Cerebellar nuclear complex (tissue), 1 donor: ENCODE measurements at places on chromosomes 6 and 20.

- no peak for DNase-seq
Observed at GRCh38 chr6:107767637-107768036, 56.5 kb downstream of the SCML4 start.

- no peak for DNase-seq
Observed at GRCh38 chr20:208942-209566, 18.0 kb upstream of the DEFB129 start.

GRCh38 chr6:137362878-137363804, 131.1 kb downstream of the OLIG3 start:
- no peak for DNase-seq

DNA sequence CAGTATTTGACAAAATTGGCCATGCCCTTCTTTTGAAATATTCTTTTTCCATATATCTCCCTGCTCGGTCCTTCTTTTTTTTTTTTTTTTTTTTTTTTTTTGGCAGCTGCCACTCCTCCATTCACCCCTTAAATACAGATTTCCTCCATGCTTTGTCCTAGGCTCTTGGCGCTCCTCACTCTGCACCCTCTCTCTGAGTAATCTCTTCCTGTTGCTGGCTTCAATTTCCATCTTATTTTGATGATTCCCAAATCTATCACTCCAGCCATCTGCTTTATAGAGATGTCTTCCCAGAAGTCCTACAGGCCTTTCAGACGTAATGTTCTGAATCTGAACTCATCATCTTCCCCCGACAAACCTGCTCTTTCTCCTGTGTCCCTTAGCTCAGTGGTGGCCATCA, 12.8 kb upstream of the KLHL32 start:
- DNase-seq = no peak

- DNase-seq = no peak
Observed at GRCh38 chr20:44752099-44752931, 6.7 kb downstream of the KCNK15 start.

DNA sequence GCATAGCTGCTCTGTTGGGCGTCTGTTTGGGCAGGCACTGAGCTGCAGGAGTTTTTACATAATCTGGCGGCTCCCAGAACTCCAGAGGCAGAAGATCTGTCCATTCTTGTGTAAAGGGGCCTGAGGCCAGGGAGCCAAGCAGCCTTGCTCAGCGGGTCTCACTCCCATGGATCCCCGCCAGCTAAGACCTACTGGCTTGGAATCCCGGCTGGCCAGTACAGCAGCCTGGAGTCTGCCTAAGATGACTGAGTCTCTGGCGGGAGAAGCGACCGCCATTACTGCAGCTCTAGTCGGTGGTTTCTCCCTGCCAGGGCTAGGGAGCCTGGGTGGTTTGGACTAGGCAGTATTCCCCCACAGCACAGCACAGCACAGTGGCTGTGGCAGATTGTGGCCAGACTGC, 268.4 kb upstream of the SYNCRIP start:
- no peak for DNase-seq

GRCh38 chr20:25624500-25624939, 706 bp upstream of the NANP start:
- no peak for DNase-seq

DNA sequence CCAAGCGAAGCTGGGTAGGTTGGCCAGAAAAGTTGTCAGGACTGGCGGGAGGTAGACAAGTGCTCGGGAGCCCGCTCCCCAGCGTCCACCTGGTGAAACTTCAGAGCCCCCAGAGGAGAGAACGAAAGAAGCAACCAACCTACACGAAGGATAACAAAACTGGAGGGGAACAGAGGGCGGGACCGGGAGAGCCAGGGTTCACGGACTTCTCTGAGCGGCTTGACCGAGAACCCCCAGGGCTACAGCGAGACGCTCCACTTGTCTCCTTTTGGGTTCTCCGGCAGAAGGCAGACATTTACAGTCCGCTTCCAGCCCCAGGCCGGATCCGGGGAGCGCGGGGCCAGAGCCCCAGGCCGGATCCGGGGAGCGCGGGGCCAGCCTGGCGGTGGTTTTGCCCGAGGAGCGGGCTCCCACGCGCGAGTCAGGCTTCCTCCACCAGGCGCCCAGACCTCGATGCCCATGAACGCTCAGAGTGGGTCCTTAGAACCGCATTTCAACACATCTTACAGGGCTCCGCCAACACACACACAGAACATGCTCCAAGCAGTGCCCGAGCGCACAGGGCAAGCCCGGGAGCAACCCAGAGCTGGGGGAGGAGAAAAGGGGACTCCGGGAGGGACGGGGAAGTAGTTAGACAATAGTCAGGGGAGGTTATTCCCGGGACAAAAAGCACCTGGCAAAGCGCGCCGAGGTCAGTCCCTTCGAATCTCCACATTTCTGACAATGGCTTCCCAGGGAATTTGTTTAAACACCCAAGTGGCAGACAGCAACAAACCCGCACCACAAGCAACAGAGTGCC, 1.1 kb downstream of the PTPRK start:
- no peak for DNase-seq

- DNase-seq = no peak
Observed at GRCh38 chr6:1619673-1620503, 10.2 kb downstream of the FOXC1 start.

DNA sequence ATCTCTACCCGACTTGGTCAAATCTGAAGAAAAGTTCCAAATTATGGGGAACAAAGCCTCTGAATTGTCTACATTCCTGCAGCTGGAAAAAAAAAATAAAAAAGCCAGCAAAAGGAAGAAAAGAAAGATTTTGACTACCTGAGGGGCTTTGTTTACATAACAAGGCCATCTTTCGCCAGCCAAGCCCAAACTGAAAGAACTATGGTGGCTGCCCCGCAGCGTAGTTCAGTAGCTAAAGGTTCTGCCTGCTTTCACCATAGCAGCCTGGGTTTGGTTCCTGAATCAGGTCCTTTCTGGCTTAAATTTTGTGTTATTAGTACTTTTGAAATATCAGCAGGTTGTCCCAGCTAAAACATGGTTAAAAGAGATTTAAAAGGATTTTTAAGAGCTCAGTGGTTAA, 35.4 kb downstream of the ZNF133 start:
- no peak for DNase-seq

GRCh38 chr20:57150559-57150958, 115.9 kb downstream of the BMP7 start:
- DNase-seq = no peak

DNA sequence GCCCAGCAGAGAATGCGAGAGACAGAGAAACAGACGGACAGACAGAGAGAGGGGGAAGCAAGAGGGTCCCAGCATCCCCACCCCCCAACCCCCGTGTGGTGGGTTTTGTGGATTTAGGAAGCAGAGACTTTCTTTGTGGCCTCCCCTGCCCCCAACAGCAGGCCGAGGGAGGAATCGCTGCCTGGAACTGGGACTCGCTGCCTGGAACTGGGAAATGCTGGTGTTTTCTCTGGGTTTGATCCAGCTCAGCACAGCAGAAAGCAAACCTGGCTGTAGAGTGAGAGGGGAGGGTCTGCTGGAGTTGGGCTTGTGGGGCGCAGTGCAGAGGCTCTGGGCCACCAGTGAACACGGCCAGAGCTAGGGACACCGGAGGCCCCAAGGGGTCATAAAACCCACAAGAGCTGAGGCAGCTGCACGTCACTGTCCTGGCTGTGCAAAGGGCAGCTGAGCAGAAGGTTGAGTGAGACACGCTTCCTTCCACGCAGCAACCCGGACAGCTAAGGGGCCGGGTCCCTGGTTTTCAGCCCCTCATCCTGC, 181.8 kb downstream of the TAF4 start:
- no peak for DNase-seq

DNA sequence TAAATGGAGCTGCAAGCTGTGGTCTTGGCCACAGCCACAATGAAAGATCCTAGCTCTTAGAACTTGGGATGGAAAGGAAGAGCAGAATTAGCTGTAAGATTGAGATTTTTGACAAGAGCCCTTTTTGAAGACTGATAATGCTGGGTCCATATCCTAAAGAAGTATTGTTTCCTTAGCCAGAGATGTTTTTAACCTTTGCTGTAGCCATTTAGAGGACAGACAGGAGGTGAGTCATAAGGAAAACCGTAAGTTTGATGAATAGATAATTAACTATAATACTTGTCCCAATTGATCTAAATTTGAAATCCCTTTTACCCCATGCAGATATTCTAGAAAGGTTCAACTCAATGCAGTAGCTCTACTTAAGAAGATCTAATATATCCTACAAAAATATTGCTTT, 213.7 kb downstream of the HTR1B start:
- no peak for DNase-seq

- DNase-seq = no peak
Observed at GRCh38 chr6:35624341-35625070, 64.2 kb downstream of the FKBP5 start.

- DNase-seq = no peak
Observed at GRCh38 chr6:160398674-160399271, 50.6 kb downstream of the SLC22A3 start.

DNA sequence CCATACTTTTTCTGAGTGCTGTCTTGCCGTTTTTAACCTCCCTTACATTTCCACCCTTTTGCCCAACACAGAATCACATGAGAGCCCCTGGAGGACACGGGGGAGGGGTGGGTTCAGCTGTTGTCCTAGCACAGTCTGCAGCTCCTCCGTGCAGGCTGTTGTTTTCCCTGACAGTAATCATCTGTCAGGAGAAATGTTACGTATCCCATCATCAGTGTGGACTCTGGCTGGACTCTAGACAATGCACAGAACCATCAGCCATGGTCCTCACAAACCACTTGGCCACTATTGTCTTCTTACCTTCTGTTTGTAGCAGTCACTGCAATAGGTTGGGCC, 92.1 kb downstream of the RIN2 start:
- no peak for DNase-seq

DNA sequence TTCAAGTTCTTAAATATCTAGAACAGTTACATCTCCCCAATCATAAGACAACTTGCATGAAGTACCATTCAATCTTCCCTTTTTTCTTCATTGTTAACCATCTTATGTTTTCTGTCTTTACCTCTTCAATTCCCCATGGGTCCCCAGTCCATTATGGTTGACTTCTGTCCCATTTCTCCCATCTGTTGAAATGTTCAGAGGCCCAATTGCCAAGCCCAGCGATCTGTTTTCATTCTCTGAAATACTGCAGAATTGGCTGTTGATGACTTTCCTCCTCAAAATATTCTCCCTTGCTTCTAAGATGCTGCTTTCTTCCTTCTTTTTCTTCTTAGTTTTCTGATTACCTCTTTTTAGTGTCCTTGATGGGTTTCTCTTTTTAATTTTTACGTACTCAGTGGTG, 26.0 kb downstream of the DSTN start:
- DNase-seq = peak; percentile 39

DNA sequence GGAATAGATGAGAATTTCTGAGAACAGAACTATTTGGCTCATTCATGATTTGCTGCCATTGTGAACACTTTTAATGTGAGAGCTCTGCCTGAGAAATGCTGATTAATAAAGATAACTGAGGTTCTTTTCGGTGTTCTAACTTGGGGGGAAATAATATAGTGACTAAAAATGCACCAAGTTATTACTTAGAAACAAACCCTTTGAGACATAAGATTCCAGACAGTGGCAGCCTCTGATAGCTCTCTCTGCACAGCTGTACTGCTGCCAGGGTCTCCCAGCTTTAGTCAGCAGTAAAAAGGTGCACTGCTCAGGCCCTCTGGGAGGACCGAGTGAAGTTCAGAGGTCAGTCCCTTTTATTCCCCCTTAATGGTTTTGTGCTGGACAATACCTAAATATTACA, 2.5 kb upstream of the PRDM1 start:
- DNase-seq = no peak

DNA sequence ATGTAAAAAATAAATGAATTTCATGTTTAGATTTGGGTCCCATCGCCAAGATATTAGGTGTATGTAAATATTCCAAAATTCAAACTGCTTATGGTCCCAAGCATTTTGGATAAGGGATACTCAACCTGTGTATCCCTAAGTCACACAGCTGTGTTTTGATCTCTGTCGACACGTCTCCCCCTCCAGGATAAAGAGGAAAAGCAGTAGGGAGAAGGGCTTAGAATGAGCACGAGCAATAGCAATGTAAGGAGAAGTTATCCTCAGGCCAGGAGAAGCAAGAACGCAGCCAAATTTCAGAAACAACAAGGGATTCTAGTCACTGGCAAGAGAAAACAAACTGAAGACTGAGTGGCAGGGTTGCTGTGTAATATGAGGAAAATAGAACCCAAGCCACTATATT, 181.2 kb downstream of the AIG1 start:
- no peak for DNase-seq

GRCh38 chr20:5675103-5676091, 74.8 kb upstream of the SHLD1 start:
- no peak for DNase-seq

GRCh38 chr6:48111575-48111974, 578 bp upstream of the PTCHD4 start:
- no peak for DNase-seq

- DNase-seq = no peak
Observed at GRCh38 chr6:44096612-44097011, 30.6 kb downstream of the MRPL14 start.

- no peak for DNase-seq
Observed at GRCh38 chr6:99026135-99026534, 78.4 kb upstream of the FBXL4 start.

DNA sequence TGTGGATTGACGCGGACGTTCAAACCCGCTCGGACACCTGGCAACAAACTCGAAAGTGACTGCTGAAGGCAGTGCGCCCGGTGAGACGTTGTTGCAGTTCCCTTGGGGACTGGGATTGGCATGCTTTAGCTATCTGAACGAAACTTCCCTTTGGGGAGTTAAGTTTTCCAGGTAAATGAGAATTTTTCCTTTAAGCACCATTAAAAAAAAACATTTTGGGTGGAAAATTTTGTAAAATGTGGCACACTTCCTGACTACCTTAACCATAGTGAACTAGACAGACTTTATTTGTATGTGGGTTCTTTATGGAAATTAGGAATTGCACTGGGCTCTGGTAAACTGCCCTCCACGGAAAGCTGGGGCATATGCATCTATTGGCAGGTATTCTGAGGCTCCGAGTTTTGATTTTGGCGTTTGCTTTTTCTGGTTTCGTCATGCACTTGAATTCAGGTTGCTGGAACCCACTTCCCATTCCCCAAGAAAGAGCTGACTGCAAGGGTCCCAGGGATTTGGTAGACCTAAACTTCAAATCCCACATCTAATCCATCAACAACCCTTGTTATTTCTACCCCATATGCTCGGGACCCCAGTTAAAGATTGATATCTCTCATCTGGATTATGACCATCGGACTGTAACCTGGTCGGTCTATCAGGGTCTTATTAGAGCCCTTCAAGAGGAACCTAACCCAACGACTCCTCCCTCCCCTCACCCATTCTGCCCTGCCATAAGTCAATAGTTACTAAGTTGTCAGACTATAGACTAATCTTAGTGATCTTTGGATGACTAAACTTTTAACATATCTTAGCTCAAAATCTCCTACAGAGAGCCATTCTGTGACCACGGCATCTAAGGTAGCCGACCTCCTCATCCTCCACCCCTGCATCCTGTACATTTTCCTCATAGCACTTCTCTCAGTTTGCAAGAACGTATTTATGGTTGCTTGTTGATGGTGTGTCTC, 800 bp upstream of the DYNLT1 start:
- no peak for DNase-seq

GRCh38 chr6:81105998-81106397, 646.5 kb downstream of the TENT5A start:
- no peak for DNase-seq
